ENCODE measurements at places on chromosomes 13 and 19.
A peak's percentile ranks its signal among the peaks of the same experiment; 100 is the strongest.

- DNase-seq = no peak
These were observed 100.0 kb downstream of the KLF5 start for GRCh38 chr13:73158851-73159250.

DNA sequence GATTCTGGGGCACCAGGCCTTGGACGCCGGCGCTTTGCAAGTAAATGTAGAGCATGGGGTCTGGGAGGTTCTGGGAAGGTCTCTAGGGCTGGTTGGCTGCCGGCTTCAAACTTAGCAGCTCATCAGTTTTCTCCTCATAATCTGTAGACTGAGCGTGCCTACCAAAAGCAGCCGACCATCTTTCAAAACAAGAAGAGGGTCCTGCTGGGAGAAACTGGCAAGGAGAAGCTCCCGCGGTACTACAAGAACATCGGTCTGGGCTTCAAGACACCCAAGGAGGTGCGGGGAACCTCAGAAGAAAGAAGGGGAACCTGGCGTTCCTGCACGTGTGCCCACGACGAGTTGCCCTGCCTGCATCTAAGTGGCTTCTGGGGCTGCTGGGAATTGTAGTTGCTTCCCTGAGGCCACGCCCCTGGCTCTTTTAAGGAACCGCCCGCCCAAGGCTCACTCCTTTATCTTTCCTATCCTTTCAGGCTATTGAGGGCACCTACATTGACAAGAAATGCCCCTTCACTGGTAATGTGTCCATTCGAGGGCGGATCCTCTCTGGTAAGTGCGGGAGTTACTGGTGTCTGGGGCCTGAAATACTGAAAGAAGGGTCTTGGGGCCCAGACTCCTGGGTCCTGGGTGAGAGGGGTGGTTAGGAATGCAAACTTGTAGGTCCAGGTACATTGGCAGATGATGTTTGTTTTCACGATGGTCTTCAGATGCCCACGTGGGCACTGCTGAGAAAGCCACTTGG lies 984 bp downstream of the RPS11 start:
- no peak for DNase-seq

DNA sequence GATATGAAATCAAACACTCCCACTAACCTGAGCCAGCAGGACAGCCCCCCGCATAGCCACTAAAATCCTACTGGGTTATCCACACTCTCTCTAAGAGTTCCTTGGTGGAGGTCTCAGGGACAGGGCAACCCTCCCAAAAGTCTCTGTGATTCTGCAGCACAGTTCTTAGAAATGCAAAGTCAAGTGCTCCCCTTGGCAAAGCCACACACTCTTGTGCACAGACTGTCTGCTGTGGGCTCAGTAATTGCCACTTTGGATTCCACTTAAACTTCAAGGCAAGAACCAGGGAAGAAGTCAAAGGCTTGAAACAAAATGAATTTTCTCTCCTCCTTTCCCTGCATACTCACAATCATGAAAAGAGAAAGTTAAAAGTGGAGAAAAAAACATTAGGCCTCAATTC lies 61.5 kb downstream of the DOCK9 start:
- DNase-seq = no peak

DNA sequence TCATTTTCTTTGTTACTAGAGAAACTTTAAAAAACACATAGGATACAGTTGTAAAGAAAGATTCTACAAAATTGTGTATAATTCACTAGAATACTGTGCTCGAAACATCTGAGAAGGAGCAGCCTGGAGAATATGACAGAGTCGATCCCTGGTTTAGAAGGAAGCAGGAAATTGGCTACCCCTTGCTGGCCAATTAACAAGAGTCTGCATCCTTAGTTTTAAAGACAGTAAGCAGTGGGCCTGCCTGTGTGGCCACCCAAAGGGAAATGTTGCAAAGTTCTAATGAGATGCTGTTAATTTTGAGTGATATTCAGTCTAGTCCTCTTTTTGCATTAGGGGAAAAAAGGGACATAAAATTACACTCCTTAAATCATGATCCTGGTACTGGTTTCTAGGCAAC lies 988.6 kb downstream of the PCDH17 start:
- DNase-seq = no peak

- DNase-seq = no peak
These were observed 610.9 kb upstream of the PCDH9 start for GRCh38 chr13:67841071-67841470.

DNA sequence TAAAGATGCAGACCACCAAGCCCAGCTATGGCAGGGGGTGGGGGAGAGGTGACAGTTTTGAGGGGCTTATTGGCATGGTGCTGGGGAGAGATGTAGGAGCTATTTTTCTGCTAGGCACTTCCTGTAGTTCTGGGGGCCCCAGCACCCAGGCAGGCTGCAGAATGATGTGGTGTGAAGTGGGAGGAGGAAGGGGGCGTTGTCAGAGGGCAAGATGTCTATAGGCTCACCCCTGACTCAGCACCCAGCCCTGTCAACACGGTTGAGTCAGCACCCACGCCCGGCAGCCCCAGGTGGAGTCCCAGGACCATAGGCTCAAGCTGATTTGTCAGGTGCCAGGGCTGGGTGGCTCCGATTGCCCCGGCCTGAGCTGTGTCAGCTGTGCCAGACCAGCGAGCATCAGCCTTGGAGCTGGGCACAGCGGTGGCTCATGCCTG lies 5.8 kb downstream of the KLF2 start:
- DNase-seq = peak; percentile 66

GRCh38 chr13:20714563-20715329 lies 11.2 kb downstream of the IL17D start:
- no peak for DNase-seq
